HCT116 (cell line): ENCODE measurements at places on chromosomes 2 and 18. TPM values are rescaled to one million over a fixed set of nuclear protein-coding genes. Genes with fewer than 3 reads are reported as not detected.

TNFRSF11A gene
- total RNA-seq, result 3.2 TPM

CEP76 gene
- total RNA-seq, result 13.5 TPM

DNA sequence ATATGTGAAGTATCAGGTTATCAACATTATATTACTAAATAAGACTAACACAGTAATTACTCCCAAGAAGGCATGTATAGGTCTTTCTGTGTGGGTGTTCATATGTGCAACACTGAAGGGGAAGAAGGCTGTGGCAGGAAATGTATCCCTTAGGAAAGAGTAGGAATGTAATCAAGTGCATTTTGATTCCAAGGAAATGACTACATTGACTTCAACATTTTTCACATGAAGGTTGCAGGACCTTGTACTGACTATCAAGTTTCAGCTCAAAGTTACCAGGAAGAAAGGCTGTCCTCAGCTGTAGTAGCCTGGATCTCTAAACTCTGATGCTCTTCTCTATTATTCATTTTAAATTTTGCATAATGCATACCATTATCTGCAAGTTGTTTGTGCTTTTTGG lies 680.8 kb downstream of the NYAP2 start:
- no peaks in the 10 kb centered on the region for H3K27me3 ChIP-seq
- peaks cover 13% of the 10 kb centered on the region for H3K4me1 ChIP-seq
- peak overlapping the region; percentile 59; the same call in 1 of the 2 replicates for H3K27ac ChIP-seq
- DNase-seq, result no peak

- no peaks in the 10 kb centered on the region for H3K27me3 ChIP-seq
- no peaks in the 10 kb centered on the region for H3K4me1 ChIP-seq
- no peak overlapping the region for H3K27ac ChIP-seq
- H3K36me3 ChIP-seq, result 0 out of 2 replicates have a peak, but pooled peaks cover 3% of the 10 kb centered on the region
These were observed 5.9 kb upstream of the ASIC4 start for GRCh38 chr2:219508444-219508734.

BMP10 gene
- total RNA-seq, result not detected

PLEKHH2 gene
- total RNA-seq, result 7.8 TPM

DNA sequence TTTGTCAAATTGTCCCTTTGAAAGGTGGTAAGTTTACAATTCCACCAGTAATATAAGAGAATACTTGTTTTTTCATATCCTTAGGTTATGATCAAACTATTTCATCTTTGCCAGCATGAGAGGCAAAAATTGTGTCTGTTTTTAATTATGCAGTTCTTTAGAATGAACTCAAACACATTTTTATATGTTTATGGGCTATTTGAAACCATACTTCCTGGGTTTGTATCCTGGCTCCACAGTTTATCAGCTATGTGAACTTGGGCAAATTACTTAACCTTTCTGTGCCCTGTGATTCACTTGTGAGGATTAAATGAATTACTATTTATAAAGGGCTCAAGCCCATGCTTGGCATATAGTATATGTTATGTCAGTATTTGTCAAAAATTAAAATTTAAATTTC lies 109.4 kb downstream of the TANC1 start:
- DNase-seq, result no peak
- no peaks in the 10 kb centered on the region for H3K4me1 ChIP-seq
- H3K36me3 ChIP-seq, result no peaks in the 10 kb centered on the region
- no peak overlapping the region for H3K27ac ChIP-seq

DNA sequence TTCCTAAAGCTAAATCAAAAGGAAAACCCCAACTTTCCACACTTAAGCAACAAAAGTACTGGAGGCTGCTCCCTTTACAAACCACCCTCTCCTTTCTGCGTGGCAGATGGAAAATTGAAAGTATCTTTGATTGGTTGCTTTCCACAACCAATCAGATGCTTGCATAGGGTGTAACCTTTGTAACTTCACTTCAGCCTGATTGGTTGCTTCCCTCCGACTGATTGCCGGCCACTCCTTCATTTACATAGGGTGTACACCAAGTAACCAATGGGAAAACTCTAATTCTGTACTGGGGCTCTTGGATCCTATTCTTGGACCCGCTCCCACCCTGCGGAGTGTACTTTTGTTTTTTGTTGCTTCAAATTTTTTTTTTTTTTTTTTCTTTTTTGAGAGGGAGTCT lies 297.7 kb downstream of the NCKAP5 start:
- no peaks in the 10 kb centered on the region for H3K36me3 ChIP-seq
- no peak overlapping the region for H3K27ac ChIP-seq
- H3K4me1 ChIP-seq, result no peaks in the 10 kb centered on the region
- no peak for DNase-seq
- no peaks in the 10 kb centered on the region for H3K27me3 ChIP-seq

- no peak overlapping the region for H3K27ac ChIP-seq
- no peaks in the 10 kb centered on the region for H3K36me3 ChIP-seq
- no peaks in the 10 kb centered on the region for H3K4me1 ChIP-seq
- DNase-seq, result no peak
- peaks cover 18% of the 10 kb centered on the region; the same call in 1 of the 2 replicates for H3K27me3 ChIP-seq
- H3K4me3 ChIP-seq, result no peak overlapping the region
These were observed 336.5 kb downstream of the KCNS3 start for GRCh38 chr2:18214936-18215335.

CTDP1 gene
- 24.9 TPM for total RNA-seq

DNA sequence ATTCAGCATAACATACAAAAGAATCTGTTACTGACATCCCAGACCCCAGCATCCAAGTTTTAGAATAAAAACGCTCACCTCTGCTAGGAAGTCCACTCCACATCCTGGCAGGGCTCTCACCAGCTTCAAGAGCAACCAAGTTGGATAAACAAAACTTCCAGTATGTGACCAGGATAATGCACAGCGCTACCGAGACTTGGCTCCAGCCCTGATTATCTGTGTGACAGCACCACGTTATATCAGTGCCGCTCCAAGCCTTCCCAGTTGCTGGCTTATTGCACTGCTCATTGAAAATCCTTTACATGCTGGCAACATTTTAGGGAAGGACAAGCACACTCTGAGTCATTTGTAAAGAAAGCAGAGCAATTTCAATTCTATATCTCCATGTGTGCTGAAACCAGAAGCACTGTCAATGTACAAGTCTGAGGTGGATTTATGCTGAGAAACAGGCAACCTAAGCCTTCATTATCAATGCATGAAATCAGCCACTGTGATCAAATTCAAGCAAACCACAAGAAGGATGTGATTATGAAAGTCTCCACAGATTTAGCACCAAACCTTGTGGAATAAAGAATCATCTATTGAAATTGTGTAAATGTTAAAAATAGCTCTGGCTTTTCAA lies 115.7 kb downstream of the ZNF385B start:
- no peak for DNase-seq
- H3K36me3 ChIP-seq, result no peaks in the 10 kb centered on the region
- no peaks in the 10 kb centered on the region for H3K27me3 ChIP-seq
- no peak overlapping the region for H3K27ac ChIP-seq
- no peak overlapping the region for H3K4me3 ChIP-seq

GRCh38 chr2:40039549-40039948 lies 260.5 kb upstream of the THUMPD2 start:
- DNase-seq, result no peak
- peaks cover 4% of the 10 kb centered on the region; the same call in 1 of the 2 replicates for H3K27me3 ChIP-seq
- H3K27ac ChIP-seq, result no peak overlapping the region
- no peak overlapping the region for H3K4me3 ChIP-seq

GRCh38 chr2:28359222-28360057 lies 33.2 kb upstream of the FOSL2 start:
- no peaks in the 10 kb centered on the region for H3K27me3 ChIP-seq
- no peak overlapping the region for H3K4me3 ChIP-seq
- no peak overlapping the region for H3K27ac ChIP-seq
- peaks cover 52% of the 10 kb centered on the region for H3K4me1 ChIP-seq
- H3K36me3 ChIP-seq, result no peaks in the 10 kb centered on the region
- no peak for DNase-seq

SPDYA gene
- 1.2 TPM for total RNA-seq

GRCh38 chr2:178277741-178278197 lies 83.5 kb downstream of the OSBPL6 start:
- no peaks in the 10 kb centered on the region for H3K27me3 ChIP-seq
- H3K4me3 ChIP-seq, result no peak overlapping the region
- no peak for DNase-seq
- H3K27ac ChIP-seq, result no peak overlapping the region
- H3K36me3 ChIP-seq, result no peaks in the 10 kb centered on the region
- H3K4me1 ChIP-seq, result peaks cover 11% of the 10 kb centered on the region; the same call in 1 of the 2 replicates

- H3K27ac ChIP-seq, result no peak overlapping the region
- no peaks in the 10 kb centered on the region for H3K36me3 ChIP-seq
- H3K4me1 ChIP-seq, result no peaks in the 10 kb centered on the region
- peaks cover 7% of the 10 kb centered on the region; the same call in 1 of the 2 replicates for H3K27me3 ChIP-seq
These were observed 174.5 kb upstream of the MGAT5 start for GRCh38 chr2:134079373-134079772.

DNA sequence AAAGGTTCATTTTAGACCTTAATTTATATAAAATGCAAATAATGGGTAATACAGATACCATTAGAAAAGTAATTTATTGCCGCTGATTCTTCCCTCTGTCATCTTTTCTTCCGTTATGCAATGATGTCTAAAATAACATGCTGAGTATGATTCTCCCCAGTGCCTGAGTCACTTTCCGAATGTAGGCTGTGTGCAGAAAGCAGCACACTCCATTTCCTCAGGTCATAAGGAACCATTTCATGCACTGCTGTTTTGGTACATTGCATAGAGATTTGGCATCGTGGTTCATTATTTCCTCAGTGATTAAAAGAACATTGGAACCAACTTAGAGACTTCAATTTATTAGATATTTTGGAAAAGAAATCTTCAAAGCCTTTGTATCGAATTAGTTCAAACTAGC lies 173.5 kb downstream of the CDH2 start:
- no peaks in the 10 kb centered on the region for H3K36me3 ChIP-seq
- H3K4me3 ChIP-seq, result no peak overlapping the region
- H3K4me1 ChIP-seq, result no peaks in the 10 kb centered on the region
- no peak overlapping the region for H3K27ac ChIP-seq
- no peaks in the 10 kb centered on the region for H3K27me3 ChIP-seq

CYS1 gene
- total RNA-seq, result 3.7 TPM

GRCh38 chr2:121898483-121898882 lies 143.0 kb downstream of the TSN start:
- no peaks in the 10 kb centered on the region; the same call in 1 of the 2 replicates for H3K27me3 ChIP-seq
- no peak for DNase-seq
- no peaks in the 10 kb centered on the region for H3K36me3 ChIP-seq
- H3K4me3 ChIP-seq, result no peak overlapping the region
- H3K4me1 ChIP-seq, result no peaks in the 10 kb centered on the region
- H3K27ac ChIP-seq, result no peak overlapping the region

- H3K36me3 ChIP-seq, result no peaks in the 10 kb centered on the region
- no peak for DNase-seq
These were observed 48.1 kb downstream of the TSN start for GRCh38 chr2:121803503-121803902.

- H3K4me3 ChIP-seq, result no peak overlapping the region
- no peaks in the 10 kb centered on the region for H3K27me3 ChIP-seq
- H3K4me1 ChIP-seq, result no peaks in the 10 kb centered on the region
- H3K36me3 ChIP-seq, result no peaks in the 10 kb centered on the region
These were observed 14.9 kb downstream of the FBLN7 start for GRCh38 chr2:112153179-112153490.

DNA sequence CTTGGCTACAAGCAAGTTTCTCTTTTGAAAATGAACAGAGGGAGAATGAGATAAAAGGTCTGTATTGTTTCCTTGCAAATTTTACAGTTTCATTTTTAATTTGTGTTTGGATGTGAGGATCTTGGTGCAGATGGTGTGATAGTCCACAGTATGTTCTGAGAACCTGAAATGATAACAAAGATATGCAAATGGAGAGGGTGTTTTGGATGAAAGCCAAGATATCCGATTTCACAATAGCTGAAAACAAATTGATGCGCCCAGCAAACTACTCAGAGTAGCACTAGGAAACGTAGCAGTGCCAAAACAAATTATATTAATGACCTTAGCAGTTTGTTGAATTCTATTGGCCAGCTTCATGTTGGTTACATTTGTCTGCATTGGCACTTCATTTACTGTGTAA lies 683.5 kb downstream of the TMEM182 start:
- no peak overlapping the region for H3K4me3 ChIP-seq
- no peaks in the 10 kb centered on the region for H3K4me1 ChIP-seq
- no peak for DNase-seq
- H3K27me3 ChIP-seq, result no peaks in the 10 kb centered on the region
- no peaks in the 10 kb centered on the region for H3K36me3 ChIP-seq

MLPH gene
- 81.4 TPM for total RNA-seq

DNA sequence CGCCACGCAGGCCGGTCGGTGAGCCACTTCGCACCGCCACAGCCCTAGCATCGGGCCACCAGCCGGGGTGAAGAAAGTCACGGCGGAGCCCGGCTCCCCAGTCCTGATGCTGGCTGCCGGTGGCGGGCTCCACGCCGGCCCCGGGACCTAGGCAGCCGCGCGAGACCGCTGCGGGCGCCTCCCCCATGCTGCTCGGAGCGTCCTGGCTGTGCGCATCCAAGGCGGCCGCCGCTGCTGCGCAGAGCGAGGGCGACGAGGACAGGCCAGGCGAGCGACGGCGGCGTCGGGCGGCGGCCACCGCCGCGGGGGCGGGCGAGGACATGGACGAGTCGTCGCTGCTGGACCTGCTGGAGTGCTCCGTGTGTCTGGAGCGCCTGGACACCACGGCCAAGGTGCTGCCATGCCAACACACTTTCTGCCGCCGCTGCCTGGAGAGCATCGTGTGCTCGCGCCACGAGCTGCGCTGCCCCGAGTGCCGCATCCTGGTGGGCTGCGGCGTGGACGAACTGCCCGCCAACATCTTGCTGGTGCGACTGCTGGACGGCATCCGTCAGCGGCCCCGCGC lies 433 bp downstream of the SH3RF3 start:
- no peak for DNase-seq
- peaks cover 25% of the 10 kb centered on the region; the same call in 1 of the 2 replicates for H3K27me3 ChIP-seq
- H3K27ac ChIP-seq, result no peak overlapping the region
- H3K4me3 ChIP-seq, result no peak overlapping the region

DNA sequence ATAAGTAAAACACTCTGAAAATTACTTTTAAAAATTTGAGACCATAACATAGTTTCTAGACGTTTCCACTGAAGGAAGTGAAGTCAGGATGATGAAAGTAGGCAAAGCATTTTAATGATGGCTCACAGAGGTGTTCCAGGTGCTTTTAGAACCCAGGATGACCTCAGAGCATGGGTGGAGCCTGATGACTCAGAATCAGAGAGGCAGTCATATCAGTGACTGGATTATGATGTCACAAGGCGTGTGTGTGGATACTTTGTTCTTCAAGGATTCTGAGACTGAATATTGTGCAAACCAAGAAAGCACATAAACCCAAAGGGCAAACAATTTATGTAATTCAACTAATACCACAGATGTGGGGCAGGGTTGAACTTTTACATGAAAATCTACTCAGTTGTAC lies 208.0 kb upstream of the FBXO11 start:
- no peaks in the 10 kb centered on the region for H3K27me3 ChIP-seq
- H3K4me3 ChIP-seq, result no peak overlapping the region
- H3K36me3 ChIP-seq, result no peaks in the 10 kb centered on the region
- peak; percentile 83 for DNase-seq
- no peak overlapping the region for H3K27ac ChIP-seq

DAPL1 gene
- total RNA-seq, result not detected

ABCG8 gene
- total RNA-seq, result 0.05 TPM

MAB21L4 gene
- not detected for total RNA-seq

- H3K27me3 ChIP-seq, result no peaks in the 10 kb centered on the region
- DNase-seq, result no peak
- H3K27ac ChIP-seq, result no peak overlapping the region
These were observed 65.3 kb downstream of the ZC3H6 start for GRCh38 chr2:112340475-112341267.

GRCh38 chr2:24259316-24259715 lies 84.5 kb downstream of the FAM228A start:
- H3K4me1 ChIP-seq, result no peaks in the 10 kb centered on the region
- H3K4me3 ChIP-seq, result no peak overlapping the region
- H3K27me3 ChIP-seq, result no peaks in the 10 kb centered on the region
- no peak overlapping the region for H3K27ac ChIP-seq
- no peak for DNase-seq

GRCh38 chr18:48740068-48740440 lies 201.2 kb downstream of the CTIF start:
- H3K27ac ChIP-seq, result no peak overlapping the region
- H3K36me3 ChIP-seq, result no peaks in the 10 kb centered on the region
- H3K27me3 ChIP-seq, result no peaks in the 10 kb centered on the region
- no peak overlapping the region for H3K4me3 ChIP-seq
